SJSA1 (cell line): ENCODE measurements at places on chromosomes 2 and 18.

- no peaks in the 10 kb centered on the region for H3K27me3 ChIP-seq
- H3K4me3 ChIP-seq: no peak overlapping the region
- peaks cover 20% of the 10 kb centered on the region for H3K4me1 ChIP-seq
- H3K27ac ChIP-seq: no peak overlapping the region
Observed at GRCh38 chr2:32752205-32752604, 124.4 kb downstream of the TTC27 start.

GRCh38 chr2:98669675-98670074 lies 61.3 kb downstream of the MGAT4A start:
- no peaks in the 10 kb centered on the region for H3K27me3 ChIP-seq
- H3K27ac ChIP-seq: no peak overlapping the region
- no peaks in the 10 kb centered on the region for H3K4me1 ChIP-seq
- H3K36me3 ChIP-seq: no peaks in the 10 kb centered on the region

DNA sequence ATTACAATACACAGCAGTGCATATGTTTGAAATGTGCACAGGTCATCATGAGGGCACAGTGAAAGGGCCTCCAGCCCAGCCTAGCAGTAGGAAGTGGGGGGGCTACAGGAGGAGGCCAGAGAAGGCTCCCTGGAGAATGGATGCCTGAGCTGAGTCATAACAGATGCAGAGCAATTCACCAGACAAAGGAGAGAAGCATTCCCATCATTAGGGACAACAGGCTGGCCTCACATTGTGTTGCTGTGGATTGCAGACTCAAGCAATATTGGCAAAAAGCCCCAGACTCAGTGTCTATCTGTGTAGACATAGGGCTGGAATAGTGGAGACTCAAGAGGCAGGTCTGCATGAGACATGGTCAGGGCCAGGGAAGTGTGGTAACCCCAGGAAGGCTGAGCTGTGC lies 329.9 kb downstream of the DLGAP1 start:
- H3K36me3 ChIP-seq: no peaks in the 10 kb centered on the region
- H3K4me3 ChIP-seq: no peak overlapping the region
- no peaks in the 10 kb centered on the region for H3K27me3 ChIP-seq
- no peak for DNase-seq
- no peaks in the 10 kb centered on the region for H3K4me1 ChIP-seq
- no peak overlapping the region for H3K27ac ChIP-seq

DNA sequence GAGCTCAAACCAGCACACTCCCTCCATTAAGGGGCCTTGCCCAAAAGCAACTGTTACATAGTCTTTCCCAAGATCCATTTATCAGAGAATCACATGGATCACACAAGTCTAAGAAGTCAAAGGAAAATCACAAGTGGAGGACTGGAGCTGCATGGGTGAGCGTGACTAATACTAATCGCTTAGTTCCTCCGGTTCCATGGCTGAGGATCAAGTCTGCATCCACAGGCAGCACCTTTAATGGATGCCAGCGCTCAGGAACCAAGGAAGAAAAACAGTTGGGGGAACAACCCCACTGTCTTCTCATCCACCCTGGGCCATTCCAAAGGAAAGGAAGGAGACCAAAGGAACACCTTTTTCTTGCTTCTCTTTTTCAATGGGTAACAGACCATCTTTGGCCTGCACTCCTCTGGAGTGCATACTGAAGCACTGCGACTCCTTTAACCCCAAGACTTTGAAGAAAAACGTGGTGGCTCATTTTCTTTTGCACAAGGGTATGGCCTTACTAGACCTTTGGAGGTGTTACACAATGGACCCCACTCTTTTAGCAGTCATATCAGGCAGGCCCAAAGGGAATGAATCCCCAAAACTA lies 9.2 kb upstream of the WDR33 start:
- H3K4me1 ChIP-seq: no peaks in the 10 kb centered on the region
- no peaks in the 10 kb centered on the region for H3K36me3 ChIP-seq
- H3K4me3 ChIP-seq: no peak overlapping the region
- DNase-seq: no peak
- peaks cover 7% of the 10 kb centered on the region; the same call in 1 of the 2 replicates for H3K27me3 ChIP-seq
- H3K27ac ChIP-seq: no peak overlapping the region

DNA sequence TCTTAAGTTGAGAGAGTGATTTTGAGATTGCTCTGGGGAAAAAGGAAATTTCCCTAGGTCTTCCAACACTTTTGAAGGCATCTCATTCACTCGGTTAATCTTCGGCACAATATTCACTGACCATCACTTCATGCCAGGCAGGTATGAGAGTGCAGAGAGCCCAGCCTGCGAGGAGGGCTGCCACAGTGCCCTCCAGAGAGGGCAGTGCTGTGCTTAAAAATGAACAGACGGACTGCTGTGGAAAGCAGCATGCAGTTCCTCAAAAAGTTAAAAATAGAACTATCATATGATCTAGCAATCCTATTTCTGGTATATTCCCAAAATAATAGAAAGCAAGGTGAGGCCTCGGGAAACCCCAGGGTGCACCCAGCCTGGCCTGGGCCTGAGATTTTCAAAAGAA lies 374.9 kb upstream of the RAB6C start:
- no peak overlapping the region for H3K27ac ChIP-seq
- no peaks in the 10 kb centered on the region for H3K27me3 ChIP-seq
- H3K4me1 ChIP-seq: no peaks in the 10 kb centered on the region

GRCh38 chr18:34729264-34729663 lies 19.2 kb downstream of the DTNA start:
- H3K27me3 ChIP-seq: no peaks in the 10 kb centered on the region
- DNase-seq: peak; percentile 29
- no peak overlapping the region for H3K27ac ChIP-seq
- peaks cover 9% of the 10 kb centered on the region for H3K4me1 ChIP-seq

DNA sequence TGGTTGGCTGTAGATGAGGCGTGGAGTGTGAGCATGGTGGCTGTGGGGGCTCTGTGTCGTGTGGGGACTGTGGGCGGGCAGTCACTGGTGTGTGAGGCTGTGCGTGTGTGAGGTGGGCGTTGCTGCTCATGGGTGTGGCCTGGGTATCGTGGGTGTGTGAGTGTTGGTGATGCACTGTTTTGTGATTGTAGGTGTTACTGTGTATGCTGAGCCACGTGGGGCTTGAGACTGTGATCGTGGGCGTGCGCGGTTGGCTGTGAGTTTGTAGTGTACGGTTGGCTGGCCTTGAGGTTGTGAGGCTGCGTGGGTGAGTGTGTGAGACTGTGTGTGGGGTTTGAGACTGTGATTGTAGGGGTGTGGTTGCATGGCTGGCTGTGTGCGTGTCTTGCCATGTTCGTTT lies 8.5 kb downstream of the INHBB start:
- H3K27ac ChIP-seq: no peak overlapping the region
- H3K27me3 ChIP-seq: no peaks in the 10 kb centered on the region; the same call in 1 of the 2 replicates

- H3K4me3 ChIP-seq: no peak within 1 kb of the TSS
- no peak within 1 kb of the TSS for H3K27ac ChIP-seq
- H3K4me1 ChIP-seq: no peaks in the 10 kb centered on the region
- no peaks in the 10 kb centered on the region for H3K36me3 ChIP-seq
- H3K27me3 ChIP-seq: no peaks in the 10 kb centered on the region
Observed at GRCh38 chr2:157443795-157444640, at the start of gene CYTIP. Gene CYTIP, minus strand, starts transcription at chr2:157444089. Its CDS starts 69 bp downstream, at chr2:157444020.

DNA sequence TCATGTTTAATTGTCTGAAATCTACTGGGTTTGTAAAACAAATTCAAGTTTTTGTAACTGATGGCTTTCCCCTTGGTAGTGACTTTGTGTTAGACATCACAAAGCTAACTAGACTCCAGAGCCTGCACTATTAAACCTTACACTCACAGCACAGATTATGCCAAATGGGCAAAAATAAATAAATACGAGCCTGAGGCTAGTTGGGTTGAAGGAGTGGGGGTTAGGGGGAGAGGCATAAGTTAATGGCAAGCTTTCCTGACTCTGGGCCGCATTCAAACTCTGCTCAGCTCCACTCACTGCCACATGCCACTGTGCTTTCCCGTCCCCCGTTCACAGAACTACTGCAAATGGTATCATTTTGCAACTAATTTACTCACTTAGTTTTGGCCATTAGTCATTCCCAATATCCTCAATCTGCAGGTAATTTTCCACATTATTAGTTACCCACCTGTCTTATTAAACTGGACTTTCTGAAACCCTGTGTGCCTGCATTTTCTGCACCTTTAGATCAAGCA lies 1079.9 kb upstream of the PIK3C3 start:
- H3K4me3 ChIP-seq: no peak overlapping the region
- no peaks in the 10 kb centered on the region for H3K27me3 ChIP-seq
- peak overlapping the region; percentile 92; the same call in 1 of the 2 replicates for H3K27ac ChIP-seq
- no peaks in the 10 kb centered on the region for H3K36me3 ChIP-seq
- peaks cover 45% of the 10 kb centered on the region for H3K4me1 ChIP-seq
- DNase-seq: no peak

GRCh38 chr2:240701736-240702639 lies 10.3 kb downstream of the AQP12A start:
- peaks cover 43% of the 10 kb centered on the region for H3K27me3 ChIP-seq
- no peak overlapping the region for H3K27ac ChIP-seq
- H3K4me1 ChIP-seq: no peaks in the 10 kb centered on the region
- no peaks in the 10 kb centered on the region for H3K36me3 ChIP-seq

DNA sequence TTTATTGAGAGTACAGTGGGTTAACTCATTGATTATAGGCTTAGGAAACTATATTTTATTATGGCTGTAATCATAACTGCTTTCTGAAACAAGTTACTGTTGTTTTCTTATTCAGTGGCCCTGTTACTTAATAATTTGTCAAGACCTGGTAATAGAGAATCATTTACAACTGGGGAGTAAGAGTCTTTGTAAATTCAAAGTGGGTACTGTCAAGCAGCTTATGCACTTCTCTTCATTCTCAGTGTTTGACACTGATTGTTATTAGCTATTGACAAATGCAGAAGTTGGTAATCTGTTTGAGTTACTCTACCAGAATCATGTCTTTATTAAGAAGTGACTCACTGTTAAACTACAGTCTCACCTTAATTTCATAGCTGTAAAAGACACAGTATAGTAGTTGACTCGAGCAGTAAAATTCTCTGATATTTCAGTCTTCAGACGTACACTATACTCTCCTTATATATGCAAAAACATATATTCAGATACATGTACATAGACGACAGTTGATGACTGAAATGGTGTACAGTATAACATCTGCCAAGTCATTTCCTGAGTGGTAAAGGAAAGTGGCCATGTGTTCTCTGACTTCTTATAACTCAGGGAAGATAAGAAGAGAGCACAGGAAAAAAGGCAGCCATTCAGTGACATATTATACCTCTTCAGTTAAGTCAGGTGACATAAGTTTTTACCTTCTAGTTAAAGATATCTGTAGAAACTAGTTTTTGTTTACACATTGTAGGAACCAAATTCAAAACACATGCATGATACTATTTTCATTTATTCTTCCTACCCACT lies 36.0 kb upstream of the TTC27 start:
- H3K27ac ChIP-seq: no peak overlapping the region
- H3K4me3 ChIP-seq: no peak overlapping the region
- H3K36me3 ChIP-seq: peaks cover 13% of the 10 kb centered on the region
- H3K4me1 ChIP-seq: no peaks in the 10 kb centered on the region
- no peaks in the 10 kb centered on the region for H3K27me3 ChIP-seq
- DNase-seq: no peak

DNA sequence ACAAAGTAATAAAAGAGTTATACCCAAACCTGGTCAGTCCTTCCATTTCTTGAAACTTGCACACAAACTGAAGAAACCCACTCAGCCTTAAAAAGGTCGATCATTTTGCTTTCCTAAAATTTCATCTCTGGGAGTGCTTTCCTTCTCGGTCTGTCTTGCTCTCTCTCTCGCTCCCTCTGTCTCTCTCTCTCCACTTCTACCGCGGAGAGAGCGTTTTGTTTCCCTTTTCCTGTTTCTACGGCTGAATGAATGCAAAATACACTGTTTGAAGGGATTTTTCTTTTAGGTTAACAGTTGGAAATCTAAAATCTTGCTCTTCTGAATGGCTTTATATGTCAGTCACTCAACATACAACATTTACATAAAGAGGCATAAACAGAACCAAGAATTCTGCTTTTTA lies 424.2 kb downstream of the TGIF1 start:
- no peak for DNase-seq
- no peak overlapping the region for H3K4me3 ChIP-seq
- H3K36me3 ChIP-seq: no peaks in the 10 kb centered on the region
- peaks cover 43% of the 10 kb centered on the region for H3K27me3 ChIP-seq
- no peak overlapping the region for H3K27ac ChIP-seq

DNA sequence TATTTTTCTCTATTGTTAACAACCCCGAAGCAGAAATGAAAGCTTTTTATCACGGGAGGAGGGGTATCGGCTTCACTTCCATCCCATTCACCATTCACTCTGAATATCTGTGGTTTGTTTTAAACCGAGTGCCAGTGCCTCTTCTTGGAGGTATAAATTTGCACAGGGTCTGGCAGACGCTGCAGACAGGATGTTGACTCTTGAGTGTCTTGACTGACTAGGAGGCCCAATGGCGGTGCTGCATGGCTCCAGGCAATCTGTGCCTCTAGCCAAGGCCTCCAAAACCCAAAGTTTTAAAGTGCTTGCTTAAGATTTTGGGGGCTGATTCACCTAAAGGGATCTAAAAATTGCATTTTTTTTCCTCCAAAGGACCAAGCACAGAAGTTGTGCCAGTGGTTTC lies 183.8 kb downstream of the LTBP1 start:
- H3K27ac ChIP-seq: no peak overlapping the region
- no peak for DNase-seq
- no peak overlapping the region for H3K4me3 ChIP-seq
- H3K27me3 ChIP-seq: peaks cover 11% of the 10 kb centered on the region

DNA sequence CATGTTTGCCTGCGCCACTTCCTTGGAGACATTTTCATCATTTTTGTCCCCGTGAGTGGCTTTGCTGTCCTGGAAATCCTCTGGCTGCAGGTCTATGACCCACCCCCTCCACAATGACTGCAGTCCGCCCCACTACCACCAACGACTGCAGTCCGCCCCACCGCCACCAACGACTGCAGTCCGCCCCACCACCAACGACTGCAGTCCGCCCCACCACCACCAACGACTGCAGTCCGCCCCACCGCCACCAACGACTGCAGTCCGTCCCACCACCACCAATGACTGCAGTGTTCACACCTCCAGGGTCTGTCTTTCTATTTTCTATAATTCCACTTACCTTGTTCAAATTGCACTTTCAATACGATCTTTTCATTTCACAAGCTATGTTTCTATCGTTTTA lies 820.7 kb upstream of the SALL3 start:
- no peak overlapping the region for H3K27ac ChIP-seq
- DNase-seq: no peak
- H3K36me3 ChIP-seq: no peaks in the 10 kb centered on the region
- H3K4me1 ChIP-seq: no peaks in the 10 kb centered on the region
- H3K4me3 ChIP-seq: no peak overlapping the region
- no peaks in the 10 kb centered on the region for H3K27me3 ChIP-seq

DNA sequence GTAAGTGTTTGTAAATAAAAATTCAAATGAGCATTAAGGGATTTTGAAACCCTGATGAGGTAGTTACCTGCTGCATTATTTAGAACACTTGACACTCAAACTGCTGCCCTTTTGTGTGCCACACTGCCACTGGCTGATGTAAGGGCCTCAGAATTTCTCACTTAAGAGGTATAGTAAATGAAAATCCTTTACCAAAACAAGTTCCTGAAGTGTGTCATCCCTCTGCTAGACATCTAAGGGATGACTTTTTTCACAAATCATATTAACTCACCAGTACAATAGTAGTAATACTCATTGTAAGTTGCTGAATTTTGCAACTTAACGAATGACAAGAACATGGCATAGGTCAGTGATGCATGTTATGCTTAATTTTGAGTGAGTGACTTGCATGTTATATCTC lies 274.9 kb upstream of the UBE2E3 start:
- no peak overlapping the region for H3K27ac ChIP-seq
- peaks cover 7% of the 10 kb centered on the region; the same call in 1 of the 2 replicates for H3K4me1 ChIP-seq
- H3K4me3 ChIP-seq: no peak overlapping the region
